ENCODE measurements at places on chromosomes 16 and 17.

DNA sequence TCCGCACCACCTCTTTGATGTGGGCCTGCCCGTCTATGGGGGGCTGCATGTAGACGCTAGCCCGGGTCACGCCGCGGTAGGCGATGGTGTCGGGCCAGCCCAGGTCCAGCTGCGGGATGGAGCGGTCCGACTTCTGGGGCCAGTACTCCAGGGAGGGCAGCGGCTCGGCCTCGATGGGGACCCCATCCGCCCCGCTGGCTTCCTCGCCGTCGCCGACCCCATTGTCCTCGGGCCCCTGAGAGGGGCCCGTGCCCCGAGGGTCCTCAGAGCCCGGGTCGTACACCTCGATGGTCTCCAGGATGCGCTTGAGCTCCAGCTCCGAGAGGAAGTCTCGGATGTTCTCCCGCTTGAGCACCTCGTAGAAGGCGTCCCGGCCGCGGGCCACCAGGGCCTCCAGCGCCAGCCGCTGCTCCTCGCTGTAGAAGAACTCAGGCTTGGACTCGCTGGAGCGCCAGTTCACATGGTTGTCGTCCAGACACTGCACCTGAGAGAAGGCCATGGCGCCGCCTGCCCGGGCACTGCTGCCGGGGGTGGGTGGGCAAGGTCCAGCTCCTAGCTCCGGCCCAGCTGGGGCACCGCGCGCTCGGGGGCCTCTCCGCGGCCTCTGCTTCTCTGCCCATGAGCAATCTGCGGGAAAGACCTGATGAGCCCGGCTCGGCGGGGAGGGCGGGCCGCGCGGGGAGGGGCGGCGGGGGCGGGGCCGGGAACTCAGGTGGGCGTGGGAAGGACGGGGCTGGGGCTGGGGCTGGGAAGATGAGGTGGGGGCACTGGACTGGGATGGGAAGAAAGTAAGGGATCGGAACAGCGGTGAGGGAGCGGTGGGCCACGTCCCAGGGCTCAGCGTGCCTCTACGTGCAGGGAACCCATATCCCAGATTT, 782 bp downstream of the FAM83G start:
- DNase-seq: peak; percentile 43

DNA sequence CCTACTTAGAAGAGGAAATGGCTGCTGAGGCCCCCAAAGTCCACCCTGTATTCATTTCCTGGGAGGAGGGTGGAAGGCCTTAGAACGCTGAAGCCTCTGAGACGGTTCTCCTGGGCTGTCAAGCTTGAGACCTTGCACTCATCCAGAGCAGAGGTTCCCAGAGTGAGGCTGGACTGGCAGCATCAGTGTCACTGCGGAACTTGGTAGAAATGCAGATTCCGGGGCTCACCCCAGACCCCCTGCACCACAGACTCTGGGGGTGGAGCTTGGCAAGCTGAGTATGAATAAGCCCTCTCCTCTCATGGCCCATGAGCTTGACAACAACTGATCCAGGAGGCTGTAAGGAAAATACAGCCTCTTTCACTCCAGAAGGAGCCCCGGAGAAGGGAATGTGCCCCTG, 218.3 kb downstream of the IRF8 start:
- DNase-seq: no peak

GRCh38 chr17:74457146-74457819, 9.2 kb upstream of the CD300A start:
- peak; percentile 69 for DNase-seq

DNA sequence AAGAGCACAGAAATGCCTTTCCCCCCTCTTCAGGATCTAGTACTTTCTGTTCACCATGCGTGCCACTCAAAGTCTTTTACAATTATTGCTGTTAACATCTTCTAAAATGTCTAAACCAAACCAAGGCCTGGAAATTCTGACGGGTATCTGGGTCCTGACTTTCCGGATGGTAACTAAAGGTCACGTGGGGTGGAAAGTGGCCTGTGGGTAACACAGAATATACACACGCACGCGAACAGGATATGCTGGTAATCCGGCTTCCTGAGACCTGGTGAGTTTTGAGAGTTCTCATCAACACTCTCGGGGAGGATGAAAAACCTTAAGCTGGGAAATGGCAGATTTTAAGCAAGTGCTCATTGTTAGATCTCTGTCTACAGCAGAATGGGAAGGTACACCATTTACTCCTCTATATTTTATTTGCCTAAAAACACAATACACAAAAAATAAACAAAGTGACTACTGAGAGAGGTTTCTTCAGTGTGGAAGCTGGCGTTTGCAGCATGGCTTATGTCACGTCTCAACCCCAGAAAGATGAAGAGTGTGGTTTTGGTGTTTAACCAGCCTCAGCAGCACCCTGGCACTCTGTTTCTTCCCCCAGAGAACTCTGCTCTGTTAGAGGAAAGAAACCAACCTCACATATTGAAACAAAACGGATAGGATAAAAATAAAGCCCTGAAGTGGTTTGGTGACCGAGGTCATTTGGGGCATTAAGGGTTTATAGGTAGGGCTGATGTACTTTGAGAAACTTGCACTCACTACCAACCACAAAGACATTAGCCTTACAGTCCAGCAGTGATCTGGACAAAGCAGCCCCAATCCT, 37.3 kb downstream of the SMG6 start:
- peak; percentile 70 for DNase-seq

DNA sequence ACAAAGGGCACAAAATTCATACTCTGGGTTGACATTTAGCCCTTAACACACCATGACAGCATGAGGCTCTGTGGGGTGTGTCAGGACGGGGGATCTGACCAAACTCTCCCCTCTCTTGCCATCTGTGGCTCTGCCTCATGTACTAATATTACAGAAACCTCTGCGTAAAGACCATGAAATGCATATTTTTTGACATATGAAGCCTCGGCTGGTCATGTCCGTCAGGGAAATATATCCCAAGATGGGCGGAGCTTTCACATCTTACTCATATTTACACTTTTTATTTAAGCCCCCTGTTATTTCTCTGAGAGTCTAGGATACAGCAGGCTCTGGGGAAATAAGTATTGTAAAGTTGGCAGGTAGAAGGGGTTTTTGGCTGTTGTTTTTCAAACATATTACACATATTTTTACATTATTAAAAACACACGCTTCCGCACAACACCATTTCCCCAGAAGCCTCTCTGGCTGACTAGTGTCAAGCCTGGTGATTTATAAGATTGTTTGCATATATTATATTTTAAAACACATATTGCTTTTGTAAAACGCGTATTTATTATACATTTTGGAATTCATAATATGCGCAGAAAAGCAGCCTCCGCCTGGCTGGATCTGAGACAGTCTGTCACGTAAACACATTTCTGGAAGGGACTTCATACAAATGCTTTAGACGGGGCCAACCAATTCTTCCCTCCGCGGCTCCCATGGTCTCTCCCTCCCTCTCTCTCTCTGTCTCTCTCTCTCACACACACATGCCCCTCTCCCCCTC, 237.7 kb upstream of the ZFHX3 start:
- DNase-seq: no peak

- no peak for DNase-seq
These were observed 299.9 kb downstream of the WWOX start for GRCh38 chr16:78399384-78399783.

GRCh38 chr16:89033304-89033703, 56.3 kb upstream of the CBFA2T3 start:
- DNase-seq: no peak

DNA sequence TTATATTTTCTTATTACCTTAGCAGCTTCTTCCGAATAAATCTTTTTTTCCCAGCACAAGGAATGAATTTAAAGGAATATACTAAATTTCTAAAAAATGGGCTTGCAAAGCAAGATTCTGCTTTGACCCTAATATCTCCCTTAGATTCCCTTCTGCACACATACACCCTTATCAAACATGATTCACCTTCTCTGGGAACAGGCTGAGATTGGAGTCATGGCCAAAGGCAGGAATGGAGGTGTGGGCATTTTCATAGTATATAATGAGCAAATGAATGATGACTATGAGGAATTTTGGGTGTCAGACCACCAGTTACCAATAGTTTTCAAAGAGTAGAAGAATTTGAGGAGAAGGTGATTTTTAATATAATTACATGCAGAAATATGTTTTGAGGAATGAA, 231.3 kb upstream of the CDH11 start:
- DNase-seq: no peak

- DNase-seq: no peak
These were observed 487 bp downstream of the TSR1 start for GRCh38 chr17:2335726-2336214.

- peak; percentile 67 for DNase-seq
These were observed 21.4 kb downstream of the QPRT start for GRCh38 chr16:29700253-29700987.

- no peak for DNase-seq
These were observed 14.7 kb downstream of the CASKIN2 start for GRCh38 chr17:75500419-75501216.

DNA sequence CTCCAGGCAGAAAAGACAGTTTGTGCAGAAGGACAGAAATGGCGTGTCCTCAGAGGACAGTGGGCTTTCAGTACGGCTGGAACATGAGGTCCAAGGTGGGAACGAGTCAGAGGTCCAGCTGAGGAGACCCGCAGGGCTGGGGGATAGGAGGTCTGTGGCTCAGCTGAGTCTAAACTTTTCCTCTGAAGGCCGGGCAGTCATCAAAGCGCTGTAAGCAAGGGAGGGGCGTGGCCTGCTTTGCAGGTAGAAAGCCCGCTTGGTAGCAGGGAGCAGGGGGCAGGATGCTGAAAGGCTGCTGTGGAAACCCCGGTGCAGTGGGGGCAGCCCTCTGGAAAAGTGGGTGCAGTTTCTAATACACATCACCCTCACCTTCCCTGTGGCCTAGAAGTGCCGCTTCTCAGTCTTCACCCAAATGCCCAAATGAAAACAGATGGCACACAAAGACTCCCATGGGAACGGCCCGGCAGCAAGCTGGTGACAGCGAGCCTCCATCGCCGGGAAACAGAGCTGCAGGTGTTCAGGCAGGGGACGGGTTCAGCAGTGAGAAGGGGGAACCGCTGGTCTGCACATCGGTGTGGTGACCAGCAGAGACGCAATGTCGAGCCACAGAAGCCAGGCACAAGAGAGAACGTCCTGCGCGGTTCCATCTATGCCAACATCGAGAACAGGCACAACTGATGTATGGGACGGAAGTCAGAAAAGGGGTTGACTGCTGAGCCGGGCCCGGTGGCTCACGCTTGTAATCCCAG, 12.2 kb upstream of the OSGIN1 start:
- no peak for DNase-seq

- DNase-seq: no peak
These were observed 10.7 kb upstream of the APRT start for GRCh38 chr16:88822281-88823040.

DNA sequence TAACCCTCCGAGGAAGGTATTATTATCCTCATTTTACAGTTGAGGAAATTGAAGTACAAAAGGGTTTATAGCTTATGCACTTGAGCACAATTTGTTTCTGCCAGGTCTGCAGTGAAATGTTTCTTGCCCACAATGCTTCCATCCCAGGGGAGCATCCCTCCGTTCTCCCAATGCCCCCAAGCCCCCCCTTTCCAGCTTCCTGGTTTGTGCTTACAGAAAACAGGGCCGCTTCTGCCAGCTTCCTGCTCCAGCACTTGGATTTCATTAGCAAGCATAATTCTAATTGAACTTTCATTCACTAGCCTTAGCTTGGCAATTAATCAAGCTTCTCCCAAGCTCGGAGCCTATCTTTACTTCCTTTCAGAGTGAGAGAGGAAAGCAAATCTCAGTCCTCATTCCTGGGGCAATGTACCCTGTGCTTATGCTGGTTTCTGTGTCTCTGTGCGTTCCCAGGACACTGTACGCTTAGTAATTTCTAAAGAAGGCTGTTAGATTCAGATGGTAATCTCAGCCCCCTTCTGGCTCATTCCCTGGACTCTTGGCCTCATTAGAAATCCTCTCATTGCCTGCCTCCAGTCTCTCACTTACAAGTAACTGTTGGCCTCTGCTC, 141.6 kb downstream of the HS3ST2 start:
- DNase-seq: no peak

GRCh38 chr17:79251824-79252223, 177.2 kb downstream of the ENGASE start:
- no peak for DNase-seq

DNA sequence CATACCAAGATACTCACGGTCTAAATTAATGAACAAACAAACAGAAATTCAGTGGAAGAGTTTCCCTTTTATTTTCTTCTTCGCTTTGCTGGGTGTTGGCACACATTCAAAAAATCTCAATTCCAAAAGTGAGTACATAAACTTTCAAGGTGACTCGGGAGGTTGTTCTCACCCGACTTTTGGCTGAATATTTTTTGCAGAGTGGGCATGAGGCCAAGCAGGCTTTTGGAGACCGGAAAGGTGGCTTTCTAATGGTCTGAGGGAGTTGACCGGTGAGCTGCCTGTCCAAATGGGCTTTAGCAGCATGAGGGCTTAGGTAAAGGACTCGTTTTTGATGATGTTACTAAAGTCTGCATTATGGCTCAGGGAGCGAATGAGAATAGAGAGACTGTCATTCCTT, 318.7 kb downstream of the CPPED1 start:
- no peak for DNase-seq

DNA sequence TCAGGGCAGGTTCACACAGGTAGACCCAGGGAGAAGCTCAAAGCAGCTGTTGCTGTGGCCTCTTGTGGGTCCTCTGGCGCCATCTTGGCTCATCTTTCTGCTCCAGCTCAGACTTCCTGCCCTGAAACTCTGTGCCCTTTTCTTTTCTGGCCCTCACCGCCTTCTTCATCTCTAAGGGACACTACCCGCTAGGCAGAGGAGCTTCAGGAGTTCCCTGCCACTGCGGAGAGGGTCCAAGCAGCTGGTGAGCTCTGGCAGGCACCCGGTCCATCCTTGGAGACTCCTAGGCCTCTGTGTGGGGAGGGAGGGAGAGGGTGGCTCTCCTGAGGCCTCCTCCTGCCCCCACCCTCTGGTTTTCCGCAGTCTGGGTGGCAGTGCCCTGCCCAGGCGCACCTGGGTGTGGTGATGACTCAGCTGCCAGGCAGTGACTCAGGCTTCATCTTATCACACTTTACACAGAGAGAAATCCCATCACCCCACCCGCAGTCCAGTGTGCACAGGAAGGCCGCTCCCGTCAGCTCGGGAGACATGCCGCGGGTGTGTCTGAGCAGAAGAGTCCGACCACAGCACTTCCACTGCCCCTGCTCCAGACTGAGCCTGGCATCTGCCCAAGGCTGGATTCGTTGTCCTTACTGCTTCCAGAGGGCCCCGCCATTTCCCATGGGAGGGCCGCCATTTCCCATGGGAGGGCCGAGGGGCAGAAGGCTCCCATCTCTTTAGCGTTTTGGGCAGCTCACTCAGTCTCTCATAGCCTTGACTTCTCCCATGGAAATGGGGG, 7.3 kb downstream of the NT5C start:
- peak; percentile 37 for DNase-seq

GRCh38 chr17:70102531-70102930, 27.5 kb downstream of the KCNJ16 start:
- no peak for DNase-seq
